ENCODE measurements at places on chromosomes 16 and 17. TPM values are rescaled to one million over a fixed set of nuclear protein-coding genes. Genes with fewer than 3 reads are reported as not detected.

CBLN1 gene
- 0.34 TPM for polyA plus RNA-seq

GPR179 gene
- polyA plus RNA-seq, result 0.06 TPM

TOM1L2 gene
- polyA plus RNA-seq, result 36.1 TPM

CCDC154 gene
- 2.4 TPM for polyA plus RNA-seq

TPSAB1 gene
- not detected for polyA plus RNA-seq

FADS6 gene
- 0.52 TPM for polyA plus RNA-seq

TEX14 gene
- 0.48 TPM for polyA plus RNA-seq

OMG gene
- not detected for polyA plus RNA-seq

SLC13A2 gene
- polyA plus RNA-seq, result 6.0 TPM

MCRIP1 gene
- polyA plus RNA-seq, result 69.8 TPM

ZNF764 gene
- polyA plus RNA-seq, result 15.2 TPM

All from left renal cortex interstitium (tissue), 4 donors.